ENCODE measurements at places on chromosomes 5 and 9. TPM values are rescaled to one million over a fixed set of nuclear protein-coding genes. Genes with fewer than 3 reads are reported as not detected.

DNA sequence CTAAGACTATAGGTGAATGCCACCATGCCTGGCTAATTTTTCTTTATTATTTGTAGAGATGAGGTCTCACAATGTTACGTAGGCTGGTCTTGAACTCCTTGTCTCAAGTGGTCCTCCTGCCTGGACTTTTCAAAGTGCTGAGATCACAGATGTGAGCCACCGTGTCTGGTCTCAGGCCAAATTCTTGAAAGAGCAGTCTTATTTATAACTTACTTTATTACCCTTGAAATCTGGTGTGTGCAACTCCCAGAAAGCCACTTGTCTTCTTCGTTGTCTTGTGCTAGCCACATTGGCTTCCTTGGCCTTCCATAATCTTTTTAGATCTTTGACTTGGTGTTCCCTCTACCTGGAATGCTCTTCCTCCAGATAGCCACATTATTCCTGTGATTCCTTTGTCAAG lies 50.1 kb downstream of the CTNNA1 start:
- no peak for DNase-seq

DNA sequence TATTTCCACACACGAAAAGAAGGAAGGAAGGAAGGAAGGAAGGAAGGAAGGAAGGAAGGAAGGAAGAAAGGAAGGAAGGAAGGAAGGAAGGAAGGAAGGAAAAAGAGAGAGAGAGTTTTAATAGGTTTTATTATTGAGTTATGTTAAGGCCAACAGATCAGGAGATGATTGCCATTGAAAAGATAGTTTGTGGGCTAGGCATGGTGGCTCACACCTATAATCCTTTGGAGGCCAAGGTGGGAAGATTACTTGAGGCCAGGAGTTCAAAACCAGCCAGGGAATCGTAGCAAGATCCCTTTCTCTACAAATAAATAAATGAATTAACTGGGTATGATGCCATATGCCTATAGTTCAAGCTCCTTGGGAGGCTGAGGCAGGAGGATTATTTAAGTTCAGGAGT lies 877.2 kb downstream of the TLE4 start:
- no peak for DNase-seq

DNA sequence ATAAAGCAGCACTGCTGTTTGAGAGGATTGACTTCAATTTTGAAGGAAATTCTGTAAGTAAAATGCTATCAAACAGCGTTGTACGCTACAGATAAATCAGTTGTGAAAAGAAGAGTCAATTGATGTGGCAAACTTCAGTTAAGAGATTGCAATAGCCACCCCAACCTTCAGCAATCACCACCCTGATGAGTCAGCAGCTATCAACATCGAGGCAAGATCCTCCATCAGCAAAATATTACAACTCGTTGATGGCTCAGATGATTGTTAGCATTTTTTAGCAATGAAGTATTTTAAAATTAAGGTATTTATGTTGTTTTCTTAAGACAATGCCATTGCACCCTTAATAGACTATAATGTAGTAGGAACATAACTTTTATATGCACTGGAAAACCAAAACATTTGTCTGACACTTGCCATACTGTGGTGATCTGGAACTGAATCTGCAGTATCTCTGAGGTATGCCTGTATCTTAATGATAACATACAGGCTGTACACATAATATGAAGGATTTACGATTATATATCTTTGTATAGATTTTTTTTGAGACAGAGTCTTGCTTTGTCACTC lies 47.5 kb downstream of the VPS13A start:
- DNase-seq = no peak

GGTA1 gene
- 0.35 TPM for total RNA-seq

DNA sequence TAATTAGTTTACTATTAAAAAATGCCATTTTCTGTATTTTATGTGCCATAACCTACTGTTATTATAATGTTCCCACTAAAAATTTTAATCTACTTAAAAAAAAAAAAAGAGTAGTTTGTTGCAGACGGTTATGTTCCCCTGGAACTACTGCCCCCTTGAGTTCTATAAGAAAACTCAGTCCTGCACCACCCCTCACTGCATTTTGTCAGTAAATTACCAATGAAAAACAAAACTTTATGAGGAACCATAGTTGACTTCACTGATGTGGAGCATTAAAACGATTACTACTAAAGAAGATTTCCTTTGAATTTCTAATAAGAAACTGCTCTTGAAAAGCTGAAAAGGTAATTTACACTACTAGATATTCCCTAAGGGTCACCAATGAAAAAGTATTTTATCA lies 288.7 kb downstream of the FBXL17 start:
- peak; percentile 41 for DNase-seq

- DNase-seq = no peak
Observed at GRCh38 chr9:7579351-7579750, 220.2 kb downstream of the DMAC1 start.

DNA sequence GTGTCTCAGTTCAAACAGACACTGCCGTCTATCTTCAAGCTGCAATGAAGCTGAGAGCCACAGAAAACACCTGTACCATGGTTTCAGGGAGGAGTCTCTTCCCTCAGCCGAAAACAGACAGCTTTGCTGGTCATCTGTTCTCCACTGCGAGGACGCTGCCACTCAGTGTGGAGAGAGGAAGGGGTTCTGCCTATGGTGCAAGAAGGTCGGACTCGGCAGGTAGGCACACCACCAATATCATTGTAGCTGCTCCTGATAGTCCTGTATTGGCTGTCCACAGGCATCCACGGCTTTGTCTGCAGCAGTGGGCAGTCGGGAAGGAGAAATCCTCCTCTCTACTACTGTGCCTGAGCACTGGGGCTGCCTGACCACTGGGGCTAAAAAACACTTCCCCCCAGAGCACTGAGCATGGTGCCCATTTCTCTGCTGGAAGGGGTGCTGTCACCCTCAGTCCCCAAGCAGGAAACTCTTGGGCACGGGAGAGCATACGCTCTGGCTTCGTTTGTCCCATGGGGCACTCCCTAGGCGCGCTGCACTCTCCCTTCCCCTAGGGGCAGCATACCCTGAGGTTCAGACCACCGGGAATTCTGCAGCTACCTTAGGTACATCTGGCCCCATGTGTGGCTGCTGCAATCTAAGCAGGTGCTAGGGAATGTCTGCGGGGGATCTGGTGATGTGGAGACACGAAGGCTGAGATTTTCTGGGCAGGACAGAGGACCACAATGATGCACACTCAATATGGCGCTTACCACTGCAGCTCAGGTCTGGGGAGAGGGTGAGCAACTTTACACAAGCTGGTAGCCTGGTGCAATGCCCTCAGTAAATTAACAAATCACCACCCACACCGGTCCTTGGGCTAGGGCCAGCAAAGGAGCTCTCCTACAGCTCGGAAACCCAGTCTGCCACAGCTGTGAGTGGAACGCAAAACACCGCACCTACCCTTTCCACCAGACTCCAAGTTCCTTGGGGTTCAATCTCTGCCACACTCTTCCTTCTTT lies 880.9 kb upstream of the SEMA6A start:
- DNase-seq = peak; percentile 48

DNA sequence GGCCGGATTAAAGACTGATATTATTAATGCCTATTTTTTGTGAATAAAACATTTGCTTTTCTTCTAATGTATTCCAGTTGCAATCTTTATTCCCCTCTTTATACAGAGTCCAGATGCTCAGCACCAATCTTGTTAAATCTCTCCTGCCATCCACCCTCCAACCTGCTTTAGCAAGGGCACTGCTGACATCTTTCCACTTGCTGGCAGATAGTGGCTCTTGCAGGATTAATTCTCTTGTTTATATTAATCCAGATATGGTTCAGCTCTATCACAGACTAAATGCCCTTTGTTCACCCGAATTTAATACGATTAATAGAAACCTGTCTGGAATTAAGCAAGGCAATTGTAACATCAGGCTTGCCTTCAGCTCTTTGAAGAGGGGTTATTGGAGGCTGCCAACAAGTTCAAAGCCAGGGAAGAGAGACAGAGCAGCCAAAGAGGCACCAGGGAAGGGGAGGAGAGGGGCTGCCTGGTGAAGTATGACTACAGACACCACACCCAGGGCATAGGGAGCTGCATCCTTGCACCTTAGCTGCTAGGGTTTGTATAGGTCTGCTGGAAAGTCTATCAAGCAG lies 236.2 kb downstream of the SAXO1 start:
- no peak for DNase-seq

- DNase-seq = no peak
Observed at GRCh38 chr9:27377147-27377807, 80.3 kb upstream of the EQTN start.
